ENCODE measurements at places on chromosomes 13 and 19.

DNA sequence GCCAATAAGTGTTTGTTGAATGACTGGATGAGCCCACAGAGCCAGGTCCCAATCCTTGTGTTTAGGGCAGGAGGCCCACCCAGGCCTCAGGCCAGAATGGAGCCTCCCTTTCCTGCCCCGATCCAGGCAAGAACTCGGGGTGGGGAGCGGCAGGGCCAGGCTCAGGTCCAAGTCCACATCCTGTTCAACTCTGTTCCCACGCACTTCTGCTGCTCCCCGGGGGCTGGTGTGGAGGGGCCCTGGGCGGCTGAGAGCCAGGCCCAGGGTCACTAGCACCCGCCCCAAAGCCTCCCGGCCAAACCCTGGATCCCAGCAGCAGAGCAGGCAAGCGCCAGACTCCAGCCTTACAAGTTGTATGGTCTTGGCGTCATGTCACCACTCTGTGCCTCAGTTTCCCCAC, 8.0 kb downstream of the ANGPTL8 start:
- no peak for DNase-seq

DNA sequence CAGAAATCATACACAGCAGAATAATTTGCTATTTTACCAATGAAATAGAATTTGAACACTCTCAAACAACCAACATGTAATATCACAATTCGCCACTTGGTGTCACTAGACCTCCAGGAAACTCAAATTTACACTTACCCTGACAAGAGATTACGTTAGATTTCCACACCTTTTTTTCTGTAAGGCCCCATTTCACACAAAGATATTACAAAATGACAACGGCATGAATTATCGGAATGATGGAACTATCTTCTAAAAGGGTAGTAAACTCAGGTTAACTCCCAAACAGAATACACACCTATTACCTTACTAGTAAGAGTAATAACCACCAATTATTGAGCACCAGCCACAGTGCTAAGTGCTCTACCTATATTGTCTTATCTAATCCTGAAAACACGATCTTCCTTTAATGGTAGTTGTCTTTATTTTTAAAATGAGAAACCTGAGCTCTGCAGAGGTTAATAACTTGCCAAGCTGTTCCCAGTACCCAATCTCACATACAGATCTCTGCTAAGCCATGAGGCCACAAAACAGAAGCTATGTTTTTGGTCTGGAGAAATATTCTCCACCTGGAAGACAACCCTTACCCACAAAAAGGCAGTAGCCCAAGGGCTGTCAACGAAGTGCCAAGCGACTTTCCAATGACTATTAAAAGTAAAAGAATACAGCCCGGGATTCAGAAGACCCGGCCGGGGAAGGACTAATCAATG, 152.4 kb downstream of the DCLK1 start:
- no peak for DNase-seq

DNA sequence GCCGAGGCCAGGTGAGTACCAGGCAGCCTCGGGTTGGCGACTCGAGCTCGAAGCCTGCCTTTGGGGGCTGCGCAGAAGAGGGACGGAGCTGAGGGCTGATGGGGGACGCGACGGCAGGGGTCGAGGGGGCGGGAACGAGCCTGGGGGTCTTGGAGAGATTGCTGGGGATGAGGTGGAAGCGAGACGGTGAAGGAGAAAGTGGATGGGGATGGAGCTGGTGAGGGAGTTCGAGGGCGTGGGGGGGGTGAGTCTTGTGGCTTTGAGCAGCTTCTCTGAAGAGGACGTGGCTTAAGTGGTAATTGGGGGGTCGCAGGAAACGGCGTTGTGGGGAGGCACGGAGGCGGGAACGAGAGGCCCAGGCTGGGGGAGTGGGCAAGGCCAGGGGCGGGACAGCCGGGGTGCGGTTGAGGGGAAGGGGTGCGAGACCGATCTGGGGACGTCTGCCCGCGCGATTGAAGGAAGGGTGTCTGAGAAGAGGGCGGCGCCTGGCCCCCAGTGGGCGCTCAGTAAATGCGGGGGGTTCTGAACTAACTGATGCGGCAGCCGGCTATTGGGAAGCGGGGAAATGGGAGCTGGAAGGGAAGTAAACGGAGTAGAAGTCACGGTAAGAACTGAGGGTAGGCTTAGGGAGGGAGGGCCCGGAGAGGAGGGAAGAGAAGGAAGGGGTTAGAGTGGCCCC, 426 bp downstream of the MYO9B start:
- DNase-seq, result no peak

GRCh38 chr13:108425056-108425455, 155.5 kb downstream of the TNFSF13B start:
- DNase-seq, result no peak

- no peak for DNase-seq
Measured at GRCh38 chr19:313988-314815, 23.0 kb upstream of the PLPP2 start.

GRCh38 chr13:94172416-94172815, 307.1 kb downstream of the DCT start:
- DNase-seq, result no peak

GRCh38 chr19:12949363-12950283, 4.0 kb downstream of the RAD23A start:
- no peak for DNase-seq

DNA sequence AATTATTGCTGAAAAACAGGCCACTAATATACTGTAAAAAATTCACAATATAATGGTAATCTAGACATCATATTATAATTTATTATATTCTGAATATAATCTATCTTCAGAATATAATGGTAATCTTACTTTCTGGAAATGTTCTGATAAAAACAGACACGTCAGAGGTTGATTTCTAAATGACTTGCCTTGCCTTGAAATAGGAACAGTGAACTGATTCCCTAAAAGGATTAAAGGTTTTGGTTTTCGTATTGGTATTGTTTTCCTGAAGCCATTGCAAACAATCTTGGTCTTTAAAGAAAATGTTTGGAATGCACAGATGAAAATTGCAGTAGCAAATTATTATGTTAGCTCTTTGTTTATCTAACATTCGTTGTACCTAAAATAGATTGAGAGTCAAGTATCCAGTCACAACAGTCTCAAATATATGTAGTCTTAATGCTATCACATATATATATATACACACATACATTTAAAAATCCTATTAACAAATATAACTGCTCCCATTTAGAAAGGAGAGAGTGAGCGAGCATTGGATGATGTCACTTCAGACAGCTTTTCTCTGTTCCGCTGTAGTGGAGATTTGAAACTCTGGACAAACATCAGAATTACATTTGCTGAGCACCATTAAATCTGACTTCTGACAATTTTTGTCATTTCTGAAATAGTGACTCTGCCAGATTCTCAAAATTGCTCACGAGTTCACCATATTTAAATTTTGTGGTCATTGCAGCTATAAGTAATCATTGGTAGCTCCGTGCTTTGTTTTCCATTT, 1.7 kb downstream of the ITM2B start:
- DNase-seq, result no peak

- DNase-seq, result no peak
Measured at GRCh38 chr13:100887729-100888151, 213.1 kb upstream of the TMTC4 start.

- DNase-seq, result no peak
Measured at GRCh38 chr13:20824762-20825476, 51.2 kb upstream of the EEF1AKMT1 start.

GRCh38 chr13:106530980-106531481, 4.4 kb downstream of the EFNB2 start:
- DNase-seq, result no peak

DNA sequence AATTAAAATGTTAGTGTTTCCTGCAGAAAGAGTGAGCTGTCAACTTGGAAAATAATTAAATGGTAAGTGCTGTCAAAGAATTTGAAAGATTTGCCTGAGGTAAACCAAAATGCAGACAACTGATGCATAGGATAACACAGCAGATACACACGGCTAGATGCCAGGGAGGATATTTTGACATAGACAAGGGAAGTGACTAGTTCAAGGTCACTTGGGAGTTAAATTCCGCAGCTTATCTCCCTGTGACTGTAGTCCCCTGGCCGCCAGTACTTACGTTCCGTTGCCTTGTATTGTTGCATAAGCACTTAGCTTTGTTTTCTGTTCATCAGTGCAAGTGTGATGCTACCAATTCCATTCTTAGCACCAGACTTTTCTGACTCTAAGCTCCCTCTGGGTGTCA, 247.3 kb upstream of the MAB21L1 start:
- DNase-seq, result no peak

- DNase-seq, result no peak
Measured at GRCh38 chr13:97574926-97575325, 141.0 kb downstream of the RAP2A start.

- DNase-seq, result no peak
Measured at GRCh38 chr13:48443442-48444208, 30.7 kb upstream of the LPAR6 start.

DNA sequence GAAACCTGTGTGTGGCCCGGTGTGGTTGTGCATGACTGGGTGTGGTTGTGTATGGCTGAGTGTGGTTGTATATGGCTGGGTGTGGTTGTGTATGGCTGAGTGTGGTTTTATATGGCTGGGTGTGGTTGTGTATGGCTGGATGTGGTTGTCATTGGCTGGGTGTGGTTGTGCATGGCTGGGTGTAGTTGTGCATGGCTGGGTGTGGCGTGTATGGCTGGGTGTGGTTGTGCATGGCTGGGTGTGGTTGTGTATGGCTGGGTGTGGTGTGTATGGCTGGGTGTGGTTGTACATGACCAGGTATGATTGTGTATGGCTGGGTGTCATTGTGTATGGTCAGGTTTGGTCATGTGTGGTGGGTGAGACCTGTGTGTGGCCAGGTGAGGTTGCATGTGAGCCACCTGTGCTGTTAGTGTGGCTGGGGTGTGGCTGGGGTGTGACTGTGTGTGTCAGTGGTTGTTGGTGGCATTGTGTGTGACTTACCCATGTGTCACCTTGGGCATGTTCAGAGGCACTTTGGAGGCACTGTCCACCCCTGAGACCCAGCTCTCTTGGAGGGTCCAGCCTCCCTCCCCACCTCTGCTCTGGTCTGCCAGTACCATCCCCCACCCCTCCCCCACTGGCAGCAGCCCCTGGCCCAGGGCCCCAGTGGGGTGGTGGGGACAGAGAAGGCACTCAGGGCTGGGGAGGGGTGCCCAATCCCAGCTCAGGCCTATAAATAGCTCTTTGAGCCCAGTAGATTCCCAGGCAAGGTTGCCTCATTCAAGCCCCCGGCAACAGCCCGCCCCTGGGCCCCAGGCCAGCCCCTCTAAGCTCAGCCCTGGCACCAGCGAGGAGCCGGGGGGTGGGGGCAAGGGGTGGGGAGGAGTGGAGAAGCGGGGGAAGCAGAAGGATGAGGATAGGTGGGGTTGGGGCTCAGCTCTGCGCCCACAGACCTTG, 3.9 kb upstream of the NCAN start:
- DNase-seq, result no peak

GRCh38 chr13:112510987-112511685, 76.8 kb downstream of the TUBGCP3 start:
- no peak for DNase-seq

- DNase-seq, result no peak
Measured at GRCh38 chr19:6038634-6039405, 60.9 kb upstream of the RANBP3 start.

DNA sequence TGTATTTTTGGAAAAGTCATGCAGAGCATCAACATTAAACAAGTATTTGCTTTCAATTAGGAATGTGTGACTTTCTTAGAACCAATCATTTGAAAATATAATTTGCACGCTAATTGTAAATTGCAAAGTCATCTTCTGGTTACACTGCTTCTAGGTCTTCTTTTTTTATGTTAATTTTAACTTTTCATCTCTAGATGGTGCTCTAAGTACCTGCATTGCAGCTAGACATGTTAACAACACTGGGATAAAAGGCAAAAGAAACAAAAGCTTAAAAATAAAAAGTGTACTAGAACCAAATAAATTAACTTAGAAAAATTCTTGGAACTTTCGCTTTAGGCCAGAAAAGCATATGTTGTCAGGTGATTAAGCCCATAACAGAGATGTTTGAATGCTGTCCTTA, 2758.2 kb downstream of the PCDH9 start:
- no peak for DNase-seq

All from SIG-M5 (cell line).